HuH-7.5 (cell line): ENCODE measurements at places on chromosomes 2 and 18.

GRCh38 chr18:34649080-34649479, 61.0 kb upstream of the DTNA start:
- no peak for DNase-seq

GRCh38 chr2:109125593-109126500, 3.2 kb upstream of the SH3RF3 start:
- DNase-seq, result no peak

DNA sequence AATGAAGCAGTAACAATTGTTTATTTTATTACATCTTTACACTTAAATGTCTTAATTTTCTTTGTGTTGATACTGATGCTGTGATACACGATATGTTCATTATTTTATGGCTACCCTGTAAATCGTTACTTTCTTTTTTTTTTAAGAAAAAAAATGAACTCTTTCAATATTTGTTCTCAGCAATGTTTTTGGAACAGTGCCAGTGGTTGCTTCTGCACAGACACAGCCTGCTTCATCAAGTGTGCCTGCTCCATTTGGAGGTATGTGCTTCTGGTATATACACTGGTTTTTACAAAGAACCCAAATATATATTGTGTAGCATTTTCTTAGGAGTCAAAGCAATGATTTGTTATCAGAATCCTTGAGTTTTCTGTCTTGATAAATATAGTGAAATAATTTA, 62.2 kb upstream of the SCYGR2 start:
- no peak for DNase-seq

GRCh38 chr2:24164416-24164973, 10.4 kb upstream of the FAM228A start:
- DNase-seq, result peak; percentile 47
